ENCODE measurements at places on chromosomes 4 and X.

GRCh38 chr4:53183754-53184153, 182.1 kb downstream of the SCFD2 start:
- DNase-seq, result no peak

GRCh38 chr4:5685296-5685695, 23.1 kb downstream of the EVC2 start:
- DNase-seq, result no peak

GRCh38 chr4:12399781-12400180, 971.1 kb upstream of the HS3ST1 start:
- no peak for DNase-seq

DNA sequence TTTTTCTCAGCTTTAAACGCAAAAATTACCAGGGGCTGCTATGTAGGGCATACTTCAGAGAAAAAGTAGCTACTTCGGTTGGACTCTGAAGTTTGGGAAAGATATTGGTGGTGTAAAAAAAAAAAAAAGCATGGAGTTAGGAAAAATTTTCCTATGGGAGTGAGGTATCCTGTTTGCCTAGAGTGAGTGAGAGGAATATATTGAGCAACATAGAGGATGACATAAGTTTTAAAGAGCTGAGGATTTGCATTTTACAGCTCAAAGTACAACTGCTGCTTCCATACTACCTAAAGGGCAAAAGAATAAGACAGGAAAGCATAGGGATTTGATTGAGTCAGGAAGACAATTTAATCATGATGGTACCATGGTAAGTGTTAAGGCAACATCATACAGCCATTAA, 7.3 kb downstream of the GPRASP1 start:
- no peak for DNase-seq

DNA sequence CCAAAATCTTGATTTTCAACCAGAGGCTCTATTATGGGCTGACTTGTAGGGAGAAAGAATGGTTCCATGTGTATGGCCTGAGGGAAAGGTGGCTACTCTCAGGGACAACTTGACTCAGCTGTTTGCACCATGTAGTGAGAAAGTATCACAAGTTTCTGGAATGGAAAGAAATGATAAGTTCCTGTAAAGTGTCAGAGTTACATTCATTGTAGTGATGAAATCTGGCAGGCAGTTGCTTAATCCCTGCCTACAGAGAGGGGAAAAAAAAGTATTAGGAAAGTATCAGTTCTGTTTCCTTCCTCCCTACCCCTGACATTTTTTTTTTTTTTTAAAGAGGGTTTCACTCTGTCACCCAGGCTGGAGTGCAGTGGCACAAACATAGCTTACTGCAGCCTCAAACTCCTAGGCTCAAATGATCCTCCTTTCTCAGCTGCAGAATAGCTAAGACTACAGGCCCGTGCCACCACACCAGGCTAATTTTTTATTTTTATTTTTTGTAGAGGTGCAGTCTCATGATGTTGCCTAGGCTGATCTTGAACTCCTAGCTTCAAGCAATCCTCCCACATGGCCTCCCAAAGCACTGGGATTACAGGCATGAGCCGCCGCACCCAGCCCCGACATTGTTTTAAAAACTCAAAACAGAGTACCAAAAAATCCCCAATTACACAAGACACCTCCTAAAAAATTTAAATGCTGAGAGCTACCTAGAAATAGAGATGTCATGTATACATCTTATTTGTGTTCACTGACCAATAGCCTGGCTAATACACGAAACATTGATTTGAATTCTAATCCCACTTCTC, 4.8 kb upstream of the FBXL5 start:
- DNase-seq, result no peak

GRCh38 chr4:1172228-1172851, at the start of gene SPON2:
Gene SPON2 (minus strand): TSS chr4:1172583.
- peak; percentile 81 for DNase-seq

GRCh38 chrX:7147413-7147977, at the start of gene STS:
Gene STS (plus strand): TSS chrX:7147712. CDS start chrX:7253200, 105,488 bp downstream.
- peak; percentile 68 for DNase-seq

All from endodermal cell (in vitro differentiated cells).